ENCODE measurements at places on chromosomes 1 and 21.

DNA sequence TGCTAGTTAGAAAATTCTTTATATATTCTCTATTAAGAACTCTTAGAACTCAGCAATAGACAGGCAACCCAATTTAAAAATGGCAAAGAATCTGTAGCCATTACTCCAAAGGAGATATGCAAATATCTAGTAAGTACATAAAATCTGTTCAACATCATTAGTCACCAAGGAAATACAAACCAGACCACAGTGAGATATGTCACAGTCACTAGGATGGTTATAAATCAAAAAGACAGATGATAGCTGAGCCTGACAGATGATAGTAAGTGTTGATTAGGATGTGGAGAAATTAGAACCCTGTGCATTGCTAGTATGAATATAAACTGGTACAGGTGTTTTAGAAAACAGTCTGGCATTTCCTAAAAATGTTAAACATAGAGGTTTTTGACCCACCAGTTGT is 26.6 kb downstream of the SRSF11 start:
- no peak for DNase-seq

GRCh38 chr1:235515844-235516512 is 11.7 kb upstream of the B3GALNT2 start:
- DNase-seq: no peak

GRCh38 chr21:44696572-44696971 is 400 bp upstream of the KRTAP10-12 start:
- DNase-seq: no peak

DNA sequence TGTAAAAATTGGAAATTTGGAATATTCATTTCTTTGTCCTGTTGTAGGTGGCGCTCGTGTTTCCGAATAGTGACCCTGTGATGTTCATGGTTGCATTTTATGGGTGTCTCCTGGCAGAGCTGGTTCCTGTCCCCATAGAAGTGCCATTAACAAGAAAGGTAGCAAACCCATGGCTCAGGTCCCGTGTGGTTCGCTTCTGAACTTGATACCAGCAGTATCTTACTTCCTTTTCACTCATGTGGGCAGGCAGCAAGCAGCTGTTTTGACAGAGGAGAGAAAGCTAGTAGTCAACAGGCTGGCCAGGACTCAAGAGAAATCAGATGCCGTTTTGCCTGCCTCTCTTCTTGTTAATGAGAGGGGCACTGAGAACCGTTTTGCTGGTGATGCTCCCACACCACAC is 72.8 kb downstream of the S100B start:
- no peak for DNase-seq

DNA sequence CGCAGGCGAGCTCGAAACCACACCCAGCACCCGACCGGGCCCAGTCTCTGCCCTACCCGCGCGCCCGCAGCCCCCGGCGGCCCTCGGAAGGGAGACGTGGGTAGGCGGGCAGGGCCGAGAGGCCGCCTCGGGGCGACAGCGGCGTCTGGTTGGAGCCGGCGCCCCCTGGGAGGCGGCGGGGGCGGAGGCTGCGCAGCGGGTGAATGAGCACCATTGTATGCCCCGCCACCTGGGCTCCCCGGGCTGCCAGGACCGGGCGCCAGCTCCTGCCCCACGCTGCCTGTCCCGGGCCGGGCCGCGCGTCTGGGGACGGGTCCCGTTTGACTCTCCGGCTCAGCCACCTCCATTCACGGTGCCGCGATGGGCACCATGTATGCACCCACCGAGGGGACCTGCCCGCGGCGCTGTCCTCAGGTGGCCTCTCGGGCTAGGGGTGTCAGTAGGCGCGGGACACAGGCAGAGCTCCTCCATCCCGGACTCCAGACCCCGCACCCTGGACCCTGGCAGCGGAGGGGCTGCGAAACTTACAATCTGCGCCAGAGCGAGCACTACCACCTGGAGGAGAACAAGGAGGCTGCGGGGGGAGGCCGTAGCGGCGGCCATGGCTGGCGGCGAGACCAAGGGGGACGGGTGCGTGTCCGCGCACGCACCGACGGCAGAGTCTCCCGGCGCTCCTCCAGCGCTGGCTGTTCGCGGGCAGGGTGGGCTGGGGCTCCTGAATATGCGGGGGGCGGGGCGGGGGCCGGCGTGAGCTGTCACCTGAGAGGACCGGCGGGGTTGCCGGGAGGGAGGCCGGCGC is at the start of gene COL9A2:
Gene COL9A2 (minus strand): TSS at position 692 of the 799 bp plus-strand sequence. CDS start 89 bp downstream, at position 603.
- DNase-seq: peak; percentile 62

DNA sequence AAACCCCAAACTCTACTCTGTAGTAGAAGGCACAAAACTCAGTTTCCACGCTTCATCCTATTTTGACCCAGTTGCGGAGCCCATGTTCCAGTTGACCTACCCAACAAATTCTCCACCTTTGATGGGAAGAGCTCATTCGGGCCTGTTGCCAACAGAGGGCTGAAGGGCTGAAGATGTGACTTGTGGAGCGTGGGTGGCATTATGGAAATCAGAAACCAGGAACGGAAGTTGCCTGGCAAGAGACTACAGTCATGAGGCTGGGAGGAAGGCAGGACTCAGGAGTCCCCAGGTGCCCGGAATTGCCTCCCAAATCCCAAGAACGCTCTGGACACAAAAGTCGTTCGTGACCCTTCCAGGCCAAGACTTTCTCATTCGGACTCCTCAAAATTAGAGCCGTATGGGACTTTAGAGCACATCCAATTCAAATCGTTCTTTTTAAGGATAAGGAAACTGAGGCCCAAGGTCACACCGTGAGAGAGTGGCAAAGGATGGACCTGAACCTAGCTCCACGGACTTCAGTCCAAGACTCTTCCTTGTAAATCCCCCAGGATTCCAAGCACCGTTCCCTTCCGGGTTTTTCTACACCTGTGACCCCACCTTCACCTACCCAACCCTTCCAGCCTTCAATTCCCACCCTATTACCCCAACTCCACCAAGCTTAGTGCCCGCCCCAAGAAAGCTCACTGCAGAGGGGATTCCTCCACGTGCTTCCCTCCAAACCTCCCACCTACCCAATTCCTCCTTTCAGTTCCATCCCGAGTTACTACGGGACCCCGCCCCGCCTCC is 739 bp downstream of the SMG5 start:
- DNase-seq: peak; percentile 54

DNA sequence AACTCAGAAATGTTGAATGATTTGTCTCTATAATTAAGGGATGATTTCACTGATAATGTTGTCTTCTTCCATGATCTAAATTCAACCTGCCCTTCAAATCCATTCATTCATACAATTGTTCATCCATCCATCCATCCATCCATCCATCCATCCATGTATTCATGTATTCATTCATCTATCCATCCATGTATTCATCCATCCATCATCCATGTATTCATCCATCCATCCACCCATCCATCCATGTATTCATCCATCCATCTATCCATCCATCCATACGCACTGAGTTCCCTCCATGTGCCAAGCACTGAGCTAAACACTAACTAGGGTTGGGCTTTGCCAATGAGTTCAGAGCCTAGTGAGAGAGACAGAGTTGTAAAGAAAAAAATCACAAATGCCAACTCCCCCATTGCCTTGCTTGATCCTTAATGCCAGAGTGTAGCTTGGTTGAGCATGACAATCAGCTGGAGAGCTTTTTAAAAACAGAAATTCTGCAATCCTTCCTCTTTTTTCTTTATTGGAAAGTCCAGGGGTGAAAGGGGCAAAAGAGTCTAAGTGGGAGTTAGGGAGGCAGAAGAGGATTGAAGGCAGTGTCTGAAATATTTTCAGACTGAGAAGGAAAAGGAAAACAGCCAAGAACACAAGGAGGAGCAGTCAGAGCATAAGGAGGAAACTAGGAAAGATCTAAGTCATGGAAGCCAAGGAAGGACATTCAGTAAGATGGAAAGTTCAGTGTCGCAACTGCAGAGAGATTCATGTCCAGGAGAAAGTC is 92.4 kb upstream of the ERG start:
- no peak for DNase-seq

- no peak for DNase-seq
Observed at GRCh38 chr1:55789466-55789865, 574.3 kb upstream of the USP24 start.

- no peak for DNase-seq
Observed at GRCh38 chr1:107124694-107125093, 16.1 kb upstream of the NTNG1 start.

DNA sequence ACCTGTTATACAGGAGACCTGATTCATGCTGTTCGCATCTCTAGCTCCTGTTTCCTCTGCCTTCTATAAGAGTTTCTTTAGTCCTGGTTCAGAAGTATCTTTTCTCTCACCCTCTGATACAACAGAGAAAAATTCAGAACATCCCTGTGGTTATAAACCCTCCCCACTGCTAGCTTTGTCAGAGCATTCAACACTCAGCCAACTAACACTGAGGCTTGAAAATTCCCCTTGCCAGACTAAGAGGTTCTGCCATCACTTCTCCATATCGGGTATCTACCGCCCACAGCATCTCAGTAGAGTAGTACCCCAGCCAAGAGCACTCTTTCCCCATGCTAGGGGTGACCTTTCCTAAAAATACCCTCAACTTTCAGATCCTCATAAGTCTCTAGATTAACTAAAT is 19.6 kb upstream of the PIK3R3 start:
- no peak for DNase-seq

- DNase-seq: no peak
Observed at GRCh38 chr1:169112241-169112640, 5.8 kb downstream of the ATP1B1 start.

DNA sequence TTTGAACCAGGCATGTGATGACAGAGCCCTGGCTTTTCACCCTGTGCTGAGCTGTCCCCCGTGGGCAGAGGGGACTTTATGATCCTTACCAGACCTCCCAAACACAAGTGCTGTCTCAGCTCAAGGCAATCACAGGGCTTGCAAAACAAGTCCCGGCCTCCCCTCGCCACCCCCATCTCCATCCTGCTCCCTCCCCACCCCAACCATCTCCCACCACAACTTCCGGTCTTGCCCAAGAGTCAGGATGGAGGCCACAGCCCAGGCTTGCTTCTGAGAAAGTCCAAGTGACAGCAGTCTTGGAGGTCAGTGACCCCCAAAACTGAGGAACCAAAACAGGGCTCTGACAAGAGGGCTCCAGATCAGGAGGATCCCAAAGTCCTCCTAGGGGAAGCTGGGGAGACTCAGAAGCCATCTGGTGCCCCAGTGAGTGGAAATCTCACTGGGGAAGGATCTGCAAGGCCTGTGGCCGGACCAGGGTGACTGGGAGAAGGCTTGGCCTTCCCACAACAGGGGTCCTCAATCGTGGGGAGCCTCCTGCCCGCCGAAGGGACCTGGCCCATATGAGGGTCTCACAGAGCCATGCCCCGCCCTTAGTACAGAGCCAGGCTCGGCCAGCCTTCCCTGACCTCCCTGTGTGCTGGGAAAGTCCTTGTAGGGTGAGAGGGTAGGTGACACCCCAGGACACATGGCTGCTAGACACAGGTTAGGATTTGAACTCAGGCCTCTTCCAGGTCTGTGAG is 4.5 kb upstream of the SDC3 start:
- no peak for DNase-seq

GRCh38 chr1:18302788-18303413 is 177.8 kb upstream of the KLHDC7A start:
- peak; percentile 8 for DNase-seq

- DNase-seq: no peak
Observed at GRCh38 chr1:37038227-37039093, 4.1 kb upstream of the GRIK3 start.

- no peak for DNase-seq
Observed at GRCh38 chr1:230898748-230899147, 30.4 kb upstream of the C1orf198 start.

DNA sequence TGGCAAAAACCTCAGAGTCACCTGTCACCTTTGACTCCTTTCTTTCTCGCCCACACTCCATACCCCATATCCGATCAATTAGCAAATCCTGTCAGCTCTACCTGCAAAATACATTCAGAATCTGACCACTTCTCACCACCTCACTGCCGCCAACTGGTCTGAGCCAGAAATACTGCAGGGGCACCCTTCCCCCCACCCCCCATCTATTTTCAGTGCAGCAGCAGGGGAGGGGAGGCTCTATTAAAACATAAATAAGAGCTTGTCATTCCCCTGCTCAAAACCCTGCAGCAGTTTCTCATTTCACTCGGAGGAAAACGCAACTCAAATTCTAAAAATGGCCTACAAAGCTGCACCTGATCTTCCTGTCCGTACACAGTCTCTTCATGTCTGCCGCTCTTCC is 3.9 kb downstream of the PKLR start:
- no peak for DNase-seq

DNA sequence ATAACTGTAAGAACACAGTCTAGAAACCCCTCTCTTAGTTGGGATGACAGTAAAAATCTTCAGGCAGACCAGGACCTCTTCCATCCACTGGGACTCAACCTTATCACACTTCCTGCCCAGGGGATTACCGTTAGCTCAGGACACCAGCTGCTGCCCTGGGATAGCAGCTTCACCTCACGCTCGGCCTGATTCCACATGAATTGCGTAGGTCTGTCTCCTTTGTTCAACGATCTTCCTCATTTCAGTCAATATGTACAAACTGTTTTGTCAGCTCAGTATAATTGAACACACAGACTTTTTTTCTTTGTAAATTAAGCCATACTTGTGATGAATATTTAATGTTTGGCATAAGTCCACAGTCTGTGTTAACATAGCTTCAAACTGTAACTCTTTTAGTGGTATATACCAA is 290.4 kb downstream of the GRIK1 start:
- DNase-seq: no peak

GRCh38 chr1:160651433-160652064 is 4.7 kb upstream of the SLAMF1 start:
- DNase-seq: no peak

DNA sequence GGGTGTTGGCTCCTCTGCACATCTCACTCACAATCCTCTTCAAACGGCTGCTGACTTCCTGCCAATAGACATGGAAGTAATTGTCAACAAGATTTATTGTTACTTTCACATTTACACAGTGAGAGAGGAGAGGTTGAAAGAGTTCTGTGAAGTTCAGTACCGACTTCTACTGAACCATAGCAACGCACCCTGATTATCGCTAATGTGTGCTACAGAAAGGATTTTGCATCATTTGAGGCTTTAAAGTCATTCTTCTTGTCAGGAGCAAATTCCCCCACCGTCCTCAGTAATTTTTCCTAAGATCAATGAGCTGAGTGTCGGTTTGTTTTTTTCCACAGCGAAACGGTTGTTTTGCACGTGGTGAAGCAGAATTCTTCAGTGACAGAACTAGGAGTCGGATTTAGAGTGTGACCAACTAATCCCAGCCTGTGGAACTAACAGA is 361.0 kb downstream of the ADGRL2 start:
- DNase-seq: no peak

- no peak for DNase-seq
Observed at GRCh38 chr1:25217598-25218232, 14.6 kb downstream of the SYF2 start.

- DNase-seq: no peak
Observed at GRCh38 chr1:66606362-66607065, 72.6 kb downstream of the SGIP1 start.

DNA sequence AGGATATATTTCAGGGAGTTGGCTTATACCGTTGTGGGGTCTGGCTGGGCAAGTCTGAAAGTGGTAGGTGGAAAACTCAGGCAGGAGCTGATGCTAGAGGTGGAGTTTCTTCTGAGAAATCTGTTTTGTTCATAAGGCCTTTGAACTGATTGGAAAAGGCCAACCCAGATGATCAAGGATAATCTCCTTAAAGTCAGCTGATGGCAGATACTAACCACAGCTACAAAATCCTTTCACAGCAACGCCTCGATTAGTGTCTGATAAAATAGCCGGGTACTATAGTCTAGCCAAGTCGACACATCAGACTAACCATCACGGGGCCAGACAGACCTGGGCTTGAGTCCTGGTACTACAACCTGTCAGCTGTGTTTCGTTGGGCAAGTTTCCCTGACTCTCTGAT is 21.4 kb downstream of the OPRD1 start:
- no peak for DNase-seq

- DNase-seq: no peak
Observed at GRCh38 chr1:207896547-207896946, 14.4 kb downstream of the CD34 start.
